ENCODE measurements at places on chromosomes 5 and 9.

- no peak for ATAC-seq
These were observed 37.0 kb downstream of the INIP start for GRCh38 chr9:112680731-112681402.

DNA sequence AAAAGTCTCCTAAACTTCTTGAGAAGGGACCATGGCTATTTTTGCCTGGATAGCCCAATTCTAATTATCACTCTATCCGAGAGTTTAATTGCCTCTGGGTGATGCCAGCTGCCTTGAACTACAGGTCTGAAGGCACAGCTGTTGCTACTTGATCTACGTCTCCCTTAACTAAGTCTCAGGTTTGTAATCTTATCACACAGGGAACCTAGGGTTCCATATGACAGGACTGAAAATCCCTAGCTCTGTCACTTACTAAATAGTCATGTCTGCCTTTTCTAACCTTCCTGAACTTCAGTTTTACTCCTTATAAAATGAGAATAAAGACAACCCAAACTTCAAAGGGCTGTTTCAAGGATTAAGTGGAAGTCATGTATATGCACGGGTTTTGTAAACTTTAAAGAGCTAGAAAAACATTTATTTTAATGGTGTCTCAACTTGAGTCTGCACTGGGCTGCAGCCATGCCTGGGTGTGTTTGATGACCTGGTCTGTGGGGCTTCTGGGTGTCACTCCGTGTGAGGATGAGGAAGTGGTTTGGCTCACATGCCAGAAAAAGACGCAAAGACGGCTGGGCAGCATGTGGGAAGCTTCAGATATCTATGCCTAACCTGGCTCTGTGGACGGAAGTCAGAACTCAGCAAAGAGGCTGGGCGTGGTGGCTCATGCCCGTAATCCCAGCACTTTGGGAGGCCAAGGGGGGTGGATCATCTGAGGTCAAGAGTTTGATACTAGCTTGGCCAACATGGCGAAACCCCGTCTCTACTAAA lies 129.3 kb upstream of the SLC44A1 start:
- ATAC-seq: peak; percentile 77

GRCh38 chr5:180810959-180811622 lies 8.5 kb upstream of the MGAT1 start:
- no peak for ATAC-seq

DNA sequence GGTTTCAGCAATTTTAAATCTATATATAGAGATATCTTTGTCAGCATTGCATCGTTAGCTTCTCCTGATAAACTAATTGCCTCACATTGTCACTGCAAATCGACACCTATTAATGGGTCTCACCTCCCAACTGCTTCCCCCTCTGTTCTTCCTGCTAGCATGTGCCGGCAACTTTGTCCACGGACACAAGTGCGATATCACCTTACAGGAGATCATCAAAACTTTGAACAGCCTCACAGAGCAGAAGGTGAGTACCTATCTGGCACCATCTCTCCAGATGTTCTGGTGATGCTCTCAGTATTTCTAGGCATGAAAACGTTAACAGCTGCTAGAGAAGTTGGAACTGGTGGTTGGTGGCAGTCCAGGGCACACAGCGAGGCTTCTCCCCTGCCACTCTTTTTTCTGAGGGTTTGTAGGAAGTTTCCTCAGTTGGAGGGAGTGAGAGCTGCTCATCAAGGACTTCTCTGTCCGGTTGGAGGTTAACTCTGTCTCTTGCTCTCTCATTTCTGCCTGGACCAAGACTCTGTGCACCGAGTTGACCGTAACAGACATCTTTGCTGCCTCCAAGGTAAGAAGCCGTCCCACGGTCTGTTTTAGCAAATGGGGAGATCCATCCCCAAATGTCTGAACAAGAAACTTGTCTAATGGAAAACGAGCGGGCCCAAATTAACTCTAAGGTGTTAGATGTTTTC lies at the start of gene IL4:
IL4 (plus strand) TSS at position 51 of the 692 bp plus-strand sequence; CDS start at position 113, 62 bp downstream.
- ATAC-seq: no peak

- ATAC-seq: no peak
These were observed 1.6 kb downstream of the CEMIP2 start for GRCh38 chr9:71766663-71767062.

GRCh38 chr5:54745599-54745998 lies 228.0 kb downstream of the SNX18 start:
- ATAC-seq: no peak

- ATAC-seq: no peak
These were observed 814 bp downstream of the PLCXD3 start for GRCh38 chr5:41509399-41510175.

DNA sequence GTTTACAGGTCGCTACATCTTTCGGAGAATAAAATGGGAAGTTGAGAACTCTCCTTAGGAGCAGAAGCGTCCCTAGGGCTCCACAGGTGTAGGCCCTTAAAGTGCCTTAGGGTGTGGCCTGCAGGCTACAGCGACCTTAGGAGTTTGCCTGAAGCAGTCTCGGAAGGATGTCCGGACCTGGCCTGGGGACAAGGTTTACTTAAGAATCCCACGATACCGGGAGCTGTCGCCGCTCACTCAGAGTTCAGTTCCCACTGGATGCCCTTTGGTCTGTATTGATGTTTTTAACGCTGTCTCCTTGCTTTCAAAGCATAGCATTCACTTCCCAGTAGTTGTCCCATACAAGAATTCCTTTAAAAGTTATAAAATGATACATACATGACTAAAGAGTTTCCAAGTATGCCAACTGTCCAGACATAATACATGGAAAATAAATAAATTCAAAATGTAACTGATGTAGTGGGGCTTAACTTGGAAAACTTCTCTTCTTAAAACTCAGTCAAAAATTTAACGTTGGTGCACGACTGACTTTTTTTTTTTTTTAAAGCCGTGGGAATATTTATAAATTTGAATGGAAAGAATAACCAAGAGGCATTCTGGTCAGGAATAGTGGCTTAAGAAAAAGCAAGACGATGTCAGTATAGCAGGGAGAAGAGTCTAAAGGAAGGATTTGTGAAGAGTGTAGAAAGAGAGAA lies 848 bp downstream of the RAD50 start:
- peak; percentile 58 for ATAC-seq

DNA sequence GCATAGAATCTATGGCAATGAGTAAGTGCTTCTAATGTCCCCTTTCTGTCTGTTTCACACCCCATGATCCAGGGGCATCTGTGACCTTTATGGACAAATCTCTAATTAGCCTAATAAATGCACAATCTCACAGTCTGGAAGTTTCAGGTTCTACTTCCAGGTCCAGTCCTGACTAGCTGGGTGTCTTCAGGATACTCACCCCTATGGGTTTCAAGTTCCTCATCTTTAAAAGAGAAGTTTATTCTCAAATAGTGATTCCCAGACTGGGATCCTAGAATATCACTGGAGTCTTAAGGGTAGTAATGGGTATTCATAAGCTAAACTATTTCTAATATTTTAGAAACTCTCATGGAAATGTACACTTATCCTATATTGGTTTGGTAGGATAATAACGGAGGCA lies 77.2 kb upstream of the ABCA1 start:
- no peak for ATAC-seq

- no peak for ATAC-seq
These were observed 72.9 kb upstream of the ALDH1B1 start for GRCh38 chr9:38319496-38320173.

GRCh38 chr5:8508231-8508630 lies 639.3 kb downstream of the MTRR start:
- ATAC-seq: no peak

GRCh38 chr5:111930905-111931461 lies 174.0 kb upstream of the NREP start:
- ATAC-seq: peak; percentile 20

DNA sequence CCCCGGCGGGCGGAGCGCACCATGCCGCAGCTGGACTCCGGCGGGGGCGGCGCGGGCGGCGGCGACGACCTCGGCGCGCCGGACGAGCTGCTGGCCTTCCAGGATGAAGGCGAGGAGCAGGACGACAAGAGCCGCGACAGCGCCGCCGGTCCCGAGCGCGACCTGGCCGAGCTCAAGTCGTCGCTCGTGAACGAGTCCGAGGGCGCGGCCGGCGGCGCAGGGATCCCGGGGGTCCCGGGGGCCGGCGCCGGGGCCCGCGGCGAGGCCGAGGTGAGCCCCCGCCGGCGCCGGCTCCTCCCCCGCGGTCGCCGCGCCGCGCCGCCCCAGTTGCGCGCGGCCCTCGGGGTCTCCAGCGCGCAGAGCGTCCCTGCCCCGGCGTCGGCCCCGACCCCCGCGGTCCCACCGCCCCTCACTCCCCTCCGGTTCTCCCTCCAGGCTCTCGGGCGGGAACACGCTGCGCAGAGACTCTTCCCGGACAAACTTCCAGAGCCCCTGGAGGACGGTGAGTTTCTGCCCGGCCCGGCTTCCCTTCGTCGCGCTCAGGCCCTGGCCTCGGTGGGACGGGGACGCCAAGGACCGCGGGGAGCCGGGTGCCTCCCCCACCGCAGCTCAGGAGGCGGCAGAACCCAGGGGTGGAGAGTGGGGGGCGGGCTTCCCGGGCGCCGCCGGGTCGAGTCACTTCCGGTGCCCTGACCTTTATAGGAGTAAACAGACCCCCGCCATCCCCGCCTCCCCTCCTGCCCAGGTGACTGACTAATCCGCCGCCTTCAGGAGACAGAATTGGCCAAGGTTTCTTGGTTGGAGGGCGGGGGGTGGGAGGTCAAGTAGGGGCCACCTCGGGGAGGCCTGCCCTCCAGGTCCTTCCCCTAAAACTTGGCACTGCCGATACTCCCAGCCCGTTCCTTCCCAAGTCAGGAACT lies 665 bp downstream of the TCF7 start:
- ATAC-seq: peak; percentile 32

GRCh38 chr5:10233505-10233904 lies 16.2 kb downstream of the ATPSCKMT start:
- ATAC-seq: no peak

- ATAC-seq: peak; percentile 36
These were observed 18.2 kb upstream of the CEP120 start for GRCh38 chr5:123441408-123441807.

GRCh38 chr9:2717385-2717784 lies at the start of gene KCNV2:
Gene KCNV2, plus strand, starts transcription at chr9:2717510. Its CDS starts 230 bp downstream, at chr9:2717740.
- no peak for ATAC-seq

- ATAC-seq: no peak
These were observed 71.2 kb upstream of the PARP8 start for GRCh38 chr5:50595199-50595598.

GRCh38 chr5:14261856-14262611 lies 118.9 kb downstream of the TRIO start:
- ATAC-seq: no peak

GRCh38 chr5:6715758-6716628 lies 2.8 kb downstream of the TENT4A start:
- ATAC-seq: no peak

GRCh38 chr5:43256261-43256966 lies 56.8 kb downstream of the HMGCS1 start:
- ATAC-seq: peak; percentile 55

DNA sequence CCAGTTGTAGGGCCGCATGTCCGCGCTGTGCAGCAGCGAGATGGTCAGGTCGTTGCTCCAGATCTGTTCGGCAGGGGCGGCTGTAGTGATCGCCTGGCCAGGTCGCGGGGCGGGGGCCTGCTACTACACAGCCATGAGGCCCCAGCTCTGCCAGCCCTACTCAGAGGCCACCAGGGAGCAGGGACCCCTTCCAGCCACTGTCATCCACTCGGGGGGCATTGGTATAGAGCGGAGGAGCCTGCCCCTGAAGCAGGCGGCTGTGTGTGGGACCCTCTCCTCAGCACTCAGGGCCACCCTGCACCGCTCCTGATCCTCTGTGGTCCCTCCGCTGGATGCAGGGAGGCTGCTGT lies 1.7 kb downstream of the FBXW5 start:
- no peak for ATAC-seq

GRCh38 chr9:108180541-108180940 lies 675.2 kb downstream of the ACTL7B start:
- no peak for ATAC-seq

GRCh38 chr9:13047827-13048587 lies 231.5 kb downstream of the MPDZ start:
- ATAC-seq: no peak

- ATAC-seq: no peak
These were observed 144.4 kb upstream of the TAS2R1 start for GRCh38 chr5:9774472-9775079.

GRCh38 chr5:87888139-87888538 lies 380.5 kb downstream of the TMEM161B start:
- ATAC-seq: no peak

GRCh38 chr5:36669015-36669651 lies 62.7 kb downstream of the SLC1A3 start:
- ATAC-seq: no peak

DNA sequence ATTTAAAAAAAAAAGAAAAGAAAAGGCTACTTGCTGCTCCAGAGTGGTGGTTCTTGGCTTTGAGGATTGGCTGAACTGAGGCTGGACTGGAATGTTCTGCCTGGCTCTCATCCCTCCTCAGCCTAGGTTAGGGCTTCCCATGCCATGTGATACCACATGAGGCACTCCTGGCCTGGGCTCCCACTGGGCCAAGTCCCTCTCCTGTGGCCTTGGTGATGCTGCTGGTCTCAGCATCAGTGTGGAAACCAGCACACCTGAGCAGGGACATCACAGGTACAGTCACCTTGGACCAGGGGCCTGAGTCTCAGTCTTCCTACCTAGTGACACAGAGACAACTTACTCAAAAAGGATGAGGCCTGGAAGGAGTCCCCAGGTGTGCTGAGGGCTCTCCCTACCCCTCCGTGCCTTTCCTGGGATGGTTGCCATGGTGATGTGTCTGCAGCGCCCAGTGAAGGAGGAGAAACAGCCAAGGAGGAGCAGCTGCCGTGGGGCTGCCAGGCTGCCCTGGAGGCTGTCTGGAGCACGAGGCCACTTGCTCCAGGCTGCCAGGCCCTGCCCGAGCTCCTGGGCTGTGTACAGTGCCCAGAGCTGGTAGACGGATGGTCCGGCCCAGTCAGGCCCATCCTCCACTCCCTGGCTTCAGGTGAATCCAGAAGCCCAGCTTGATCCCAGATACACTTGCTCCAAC lies 71.0 kb downstream of the WNK2 start:
- no peak for ATAC-seq

GRCh38 chr9:70883056-70883455 lies 238.4 kb downstream of the TRPM3 start:
- no peak for ATAC-seq

DNA sequence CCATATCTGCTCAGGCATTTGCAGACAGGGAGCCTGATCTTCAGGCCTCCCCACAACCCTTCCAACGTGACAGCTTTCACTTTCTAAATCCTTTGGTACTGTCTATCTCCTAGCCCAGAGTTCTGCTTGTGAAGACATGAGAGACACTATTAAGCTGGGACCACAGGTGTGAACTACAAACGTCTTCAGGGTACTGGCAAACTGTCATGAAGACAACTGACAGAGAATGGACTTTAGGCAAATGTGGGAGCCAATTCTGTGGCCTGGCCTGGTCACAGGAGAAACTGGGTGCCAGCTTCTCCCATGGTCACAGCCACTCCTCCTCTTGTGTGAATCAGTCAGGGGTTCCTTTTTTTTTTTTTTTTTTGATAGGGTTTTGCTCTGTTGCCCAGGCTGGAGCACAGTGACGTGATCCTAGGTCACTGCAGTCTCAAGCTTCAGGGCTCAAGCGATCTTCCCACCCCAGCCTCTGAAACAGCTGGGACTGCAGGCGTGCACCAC lies 10.4 kb downstream of the TRIM14 start:
- peak; percentile 87 for ATAC-seq
